Naive B cell (primary cell): ENCODE measurements at places on chromosomes 1 and 21. TPM values are rescaled to one million over a fixed set of nuclear protein-coding genes. Genes with fewer than 3 reads are reported as not detected.
A peak's percentile ranks its signal among the peaks of the same experiment; 100 is the strongest.

GRCh38 chr21:16211339-16212303 lies 481.8 kb downstream of the USP25 start:
- DNase-seq, result no peak
- H3K27me3 ChIP-seq, result no peaks in the 10 kb centered on the region
- H3K4me1 ChIP-seq, result no peaks in the 10 kb centered on the region
- H3K27ac ChIP-seq, result no peak overlapping the region

Gene INSRR
- polyA plus RNA-seq, result not detected

Gene XPR1
- 6.0 TPM for polyA plus RNA-seq

DNA sequence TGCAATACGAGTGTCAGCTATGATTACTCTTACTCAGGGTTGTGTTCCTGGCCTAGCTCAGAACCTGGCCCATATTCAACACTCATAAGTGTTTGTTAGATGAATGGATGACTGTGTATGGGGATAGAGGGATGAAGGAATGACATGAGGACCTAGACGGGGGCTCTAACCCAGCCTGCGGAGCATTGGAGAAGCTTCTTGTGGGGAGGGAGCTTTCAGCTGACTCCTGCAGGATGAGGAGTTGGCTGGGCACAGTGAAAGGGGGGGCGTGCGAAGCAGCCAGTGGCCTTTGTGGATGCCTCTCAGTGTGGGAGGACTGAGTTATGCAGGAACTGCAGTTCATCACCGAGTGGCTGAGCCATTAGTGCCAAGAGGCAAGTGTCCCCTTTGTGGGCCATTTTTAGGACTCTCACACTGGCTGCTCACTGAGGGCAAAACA lies 1.2 kb upstream of the EXTL1 start:
- H3K36me3 ChIP-seq, result no peaks in the 10 kb centered on the region
- DNase-seq, result no peak
- H3K27me3 ChIP-seq, result peaks cover 3% of the 10 kb centered on the region
- H3K4me1 ChIP-seq, result no peaks in the 10 kb centered on the region
- H3K4me3 ChIP-seq, result no peak overlapping the region

DNA sequence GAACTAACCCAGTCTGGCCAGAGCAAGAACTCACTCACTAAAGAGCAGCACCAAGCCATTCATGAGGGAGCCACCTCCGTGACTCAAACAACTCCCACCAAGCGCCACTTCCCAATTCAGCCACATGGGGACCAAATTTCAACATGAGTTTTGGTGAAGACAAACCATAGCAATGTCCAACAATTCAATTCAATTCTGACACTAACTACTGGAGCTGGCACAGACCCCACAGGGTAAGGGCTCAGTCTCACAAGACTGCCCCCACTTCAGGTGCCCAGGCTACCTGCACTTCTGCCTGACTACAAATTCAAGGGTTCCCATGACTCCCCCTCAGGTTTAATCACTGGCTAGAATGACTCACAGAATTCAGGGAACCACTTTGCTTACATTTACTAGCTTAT lies 48.8 kb upstream of the RAP1A start:
- H3K4me1 ChIP-seq, result peaks cover 3% of the 10 kb centered on the region
- DNase-seq, result peak; percentile 18
- H3K4me3 ChIP-seq, result no peak overlapping the region
- H3K36me3 ChIP-seq, result no peaks in the 10 kb centered on the region
- H3K27me3 ChIP-seq, result no peaks in the 10 kb centered on the region

- peaks cover 8% of the 10 kb centered on the region for H3K27me3 ChIP-seq
- H3K36me3 ChIP-seq, result no peaks in the 10 kb centered on the region
- H3K4me1 ChIP-seq, result no peaks in the 10 kb centered on the region
- H3K4me3 ChIP-seq, result no peak overlapping the region
Measured at GRCh38 chr1:166145499-166145898, 21.3 kb downstream of the FAM78B start.

DNA sequence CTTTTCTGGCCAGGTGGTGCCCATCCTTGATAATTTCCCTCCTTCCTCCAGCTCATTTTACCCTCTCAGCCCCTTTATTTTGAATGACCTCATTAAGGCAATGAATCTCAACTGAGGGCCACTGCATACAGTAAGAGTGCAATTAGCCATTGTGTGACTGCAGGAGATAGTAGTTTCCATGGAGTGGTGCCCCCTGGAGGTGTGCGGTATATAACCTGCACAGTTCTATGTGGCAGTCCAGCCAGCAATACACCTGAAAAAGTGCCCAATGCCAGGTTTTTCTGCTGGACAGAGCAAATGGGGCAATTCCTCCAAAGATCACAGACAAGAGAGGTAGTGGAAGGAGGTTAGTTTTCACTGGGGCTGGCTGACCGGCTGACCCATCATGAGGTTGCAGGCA lies 25.9 kb upstream of the LRRC38 start:
- H3K4me1 ChIP-seq, result no peaks in the 10 kb centered on the region
- H3K36me3 ChIP-seq, result no peaks in the 10 kb centered on the region
- no peak overlapping the region for H3K4me3 ChIP-seq
- no peak overlapping the region for H3K27ac ChIP-seq
